ENCODE measurements at places on chromosomes 12 and 14.

DNA sequence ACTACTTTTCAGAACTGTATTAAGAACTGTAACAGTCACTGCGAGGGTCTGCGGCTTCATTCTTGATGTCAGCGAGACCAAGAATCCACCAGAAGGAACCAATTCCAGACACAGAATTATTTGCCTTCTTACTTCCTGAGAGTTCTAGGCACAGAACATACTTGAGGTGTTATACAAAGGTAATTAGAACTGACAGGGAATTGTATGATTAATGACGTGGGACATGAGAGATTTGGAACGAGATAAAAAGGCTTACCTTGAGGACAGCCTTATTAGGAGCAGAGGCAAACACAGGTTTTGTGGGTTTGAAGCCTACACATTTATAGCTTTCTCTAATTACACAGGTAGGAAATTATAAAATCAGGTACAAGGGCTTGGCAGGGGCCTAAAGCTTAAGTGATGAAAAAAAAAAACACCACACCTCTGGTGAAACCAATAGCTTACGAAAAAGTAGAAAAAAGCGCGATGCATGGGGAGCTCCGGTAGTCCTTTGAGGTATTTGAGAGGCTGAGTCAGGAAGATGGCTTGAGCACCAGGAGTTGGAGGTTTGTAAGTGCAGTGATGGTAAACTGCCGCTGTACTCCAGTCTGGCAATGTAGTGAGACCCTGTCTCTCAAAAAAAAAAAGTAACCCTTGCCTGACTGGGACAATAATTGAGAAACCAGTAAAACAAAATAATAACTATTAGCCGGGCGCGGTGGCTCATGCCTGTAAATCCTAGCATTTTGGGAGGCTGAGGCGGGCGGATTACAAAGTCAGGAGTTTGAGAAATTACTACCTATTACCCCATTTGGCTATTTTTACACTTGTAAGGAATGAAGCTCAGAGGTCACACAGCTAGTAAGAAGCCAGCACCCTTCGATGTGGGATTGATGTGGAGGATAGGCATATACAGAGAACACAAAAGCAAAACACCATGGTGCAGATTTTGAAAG lies 795 bp upstream of the ACOT2 start:
- no peak for DNase-seq

DNA sequence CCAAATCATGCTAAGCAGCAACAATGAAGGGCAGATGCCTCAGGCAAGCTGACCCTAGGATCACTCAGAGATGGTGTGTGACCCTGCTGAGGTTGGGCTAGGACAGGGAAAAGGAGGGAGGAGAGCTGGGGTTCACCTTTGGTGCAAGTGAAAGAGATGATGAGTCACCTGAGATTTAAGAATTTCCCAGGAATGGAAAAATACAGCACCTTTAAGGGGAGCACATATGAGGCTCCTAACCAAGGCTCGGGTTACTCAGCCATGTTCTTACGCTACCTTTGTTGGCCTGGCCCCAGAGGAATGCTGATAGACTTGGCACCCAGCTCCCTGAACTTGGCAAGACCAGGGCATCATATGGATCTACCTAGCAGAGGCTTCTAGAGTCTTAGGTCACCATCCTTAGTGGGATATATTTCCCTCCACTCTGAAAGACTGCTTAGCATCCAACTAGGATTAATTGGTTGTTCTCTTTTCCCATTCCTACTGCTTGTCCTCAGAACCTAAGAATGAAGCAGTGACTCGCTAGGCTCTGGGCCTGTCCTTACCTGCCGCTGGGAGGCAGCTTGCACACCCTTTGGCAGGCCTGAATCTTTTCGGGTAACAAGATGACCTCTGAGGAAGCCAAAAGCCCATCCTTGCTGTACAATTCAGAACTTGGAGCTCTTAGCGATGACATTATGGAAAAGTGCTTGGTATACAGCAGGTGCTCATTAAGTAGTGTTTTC lies 4.0 kb upstream of the NAA25 start:
- no peak for DNase-seq

DNA sequence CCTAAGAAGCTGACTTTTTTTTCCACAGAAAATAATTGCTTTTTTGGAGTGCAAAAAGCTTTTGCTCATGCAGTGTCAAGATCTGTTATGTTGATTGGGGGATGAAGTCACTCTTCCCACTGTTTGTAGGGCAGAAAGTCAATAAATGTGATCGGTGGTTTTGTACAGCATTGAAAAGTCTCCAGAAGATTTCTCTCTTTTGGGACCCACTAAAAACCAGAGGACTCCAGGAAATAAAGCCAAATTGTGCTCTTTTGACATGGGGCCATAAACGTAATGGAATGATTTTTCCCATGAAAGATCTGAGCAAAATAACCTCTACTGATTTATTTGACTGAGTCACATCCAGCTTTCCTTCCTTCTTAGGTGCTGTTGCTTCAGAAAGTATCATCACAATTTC lies 122.5 kb downstream of the SNAPC1 start:
- no peak for DNase-seq

DNA sequence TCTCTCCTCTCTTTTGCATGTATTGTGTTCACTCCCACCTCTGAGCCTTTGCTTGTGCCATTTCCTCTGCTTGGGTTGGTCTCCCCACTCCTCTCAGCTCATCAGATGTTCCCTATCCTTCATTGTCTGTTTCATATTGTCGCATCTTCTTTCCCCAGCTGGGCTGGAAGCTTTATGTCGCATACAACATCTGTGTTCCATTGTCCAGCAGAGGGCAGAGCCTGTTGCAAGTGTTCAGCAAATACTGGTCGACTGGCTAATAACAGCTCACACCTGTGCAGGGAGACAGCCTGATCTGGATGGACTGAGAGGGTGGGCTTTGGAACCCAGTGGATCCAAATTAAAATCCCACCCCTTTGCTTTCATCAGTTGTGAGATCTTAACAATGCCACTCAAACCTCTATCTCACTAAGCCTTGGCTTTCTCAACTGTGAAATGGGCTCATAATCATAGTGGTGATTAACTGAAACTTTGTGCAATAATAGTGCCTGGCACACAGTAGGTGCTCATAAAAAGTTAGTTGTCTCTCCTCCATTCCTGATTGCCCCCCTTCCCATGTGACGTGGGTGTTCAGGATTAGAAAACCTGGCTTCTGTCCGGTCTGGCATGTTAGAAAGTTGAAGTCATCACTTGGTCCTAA lies 75.8 kb downstream of the RIN3 start:
- no peak for DNase-seq

Measured in stimulated activated CD8-positive, alpha-beta memory T cell treated with anti-CD3 and anti-CD28 coated beads, Interleukin-7, amount 100 ng/mL, for 48 hours (primary cell).